Caki2 (cell line): ENCODE measurements at places on chromosomes 4 and X.

GRCh38 chrX:73940893-73941470 lies 363.0 kb upstream of the ZCCHC13 start:
- no peak for DNase-seq

DNA sequence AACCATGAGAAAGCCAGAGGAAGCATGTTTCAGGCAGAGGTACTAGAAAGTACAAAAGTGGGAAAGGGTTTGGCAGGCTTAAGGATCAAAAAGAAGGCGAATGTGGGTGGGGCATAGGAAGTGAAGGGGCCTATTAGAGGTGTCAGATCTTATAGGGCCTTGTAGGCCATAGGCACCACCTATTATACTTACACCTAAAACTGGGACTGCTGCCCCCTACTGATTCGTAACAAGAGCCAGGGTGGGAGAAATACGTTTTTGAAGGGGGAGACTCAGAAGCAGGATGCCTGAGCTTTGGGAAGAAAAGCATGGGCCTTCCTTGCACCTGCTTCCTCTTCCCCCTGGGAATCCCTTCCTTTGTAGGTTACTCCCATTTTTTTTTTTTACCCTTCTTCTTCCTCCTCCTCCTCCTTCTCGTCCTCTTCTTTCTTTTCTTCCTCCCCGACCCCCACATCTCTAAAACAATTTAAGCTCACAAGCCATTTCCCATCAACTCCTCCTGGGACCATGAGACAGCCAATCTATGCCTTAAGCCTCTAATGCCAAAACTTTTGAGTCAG lies 40.7 kb upstream of the GPC3 start:
- DNase-seq, result no peak

- DNase-seq, result no peak
These were observed 64.1 kb downstream of the TMA16 start for GRCh38 chr4:163558539-163559044.

- DNase-seq, result peak; percentile 66
These were observed 16.3 kb upstream of the ZNF827 start for GRCh38 chr4:145954924-145955339.

DNA sequence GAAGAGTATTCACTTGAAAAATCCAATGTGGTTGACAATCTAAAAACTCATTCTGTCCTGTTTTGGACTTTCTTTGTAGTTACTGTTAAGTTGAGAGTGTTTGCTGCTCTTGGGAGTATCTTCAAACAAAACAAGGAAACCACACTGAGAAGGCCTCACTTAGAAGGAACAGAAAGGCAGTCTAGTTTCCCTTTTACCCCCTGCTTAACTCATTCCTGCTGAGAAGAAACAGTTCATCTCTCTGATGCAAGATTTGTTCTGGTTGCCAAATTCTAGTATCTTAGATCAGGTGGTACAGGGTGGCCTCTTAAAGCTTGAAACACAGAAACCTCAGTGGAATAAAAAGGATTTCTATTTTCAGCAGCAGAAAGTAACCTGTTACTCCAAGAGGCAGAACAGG lies 41.4 kb downstream of the GUCY2F start:
- DNase-seq, result no peak

DNA sequence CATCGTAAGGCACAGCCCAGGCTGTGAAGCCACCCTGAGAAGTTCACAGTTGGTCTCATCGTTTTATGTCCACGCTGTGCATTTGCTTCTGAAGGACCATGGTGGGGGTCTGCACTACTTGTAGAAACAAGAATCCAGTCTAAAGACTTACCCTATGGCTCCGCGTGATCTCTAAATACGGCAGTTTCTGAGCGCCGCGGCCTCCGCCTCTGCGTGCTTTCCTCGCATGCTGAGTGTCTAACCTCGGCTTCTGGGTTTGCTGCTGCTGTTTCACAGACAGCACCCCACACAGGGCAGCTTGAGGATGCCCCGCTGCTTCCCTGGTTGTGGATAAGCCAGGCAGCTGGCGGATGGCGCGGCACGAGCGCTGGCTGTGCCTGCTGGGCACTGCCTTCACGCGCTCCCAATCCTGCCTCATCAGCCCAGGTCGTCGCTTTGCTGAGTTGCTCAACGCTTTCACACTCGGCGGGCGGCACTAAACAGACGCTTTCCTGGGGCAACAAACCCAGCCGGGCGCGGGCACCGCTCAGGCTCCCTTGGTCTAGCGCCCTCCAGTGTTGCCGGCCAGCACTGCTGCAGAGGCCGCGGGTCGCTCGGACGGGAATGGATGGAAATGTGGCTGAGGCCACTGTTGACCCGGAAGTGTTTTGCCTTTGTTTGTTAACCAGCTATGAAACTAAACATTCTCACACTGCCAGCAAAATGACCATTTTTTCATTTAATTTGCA lies 39.2 kb downstream of the FGFRL1 start:
- no peak for DNase-seq

DNA sequence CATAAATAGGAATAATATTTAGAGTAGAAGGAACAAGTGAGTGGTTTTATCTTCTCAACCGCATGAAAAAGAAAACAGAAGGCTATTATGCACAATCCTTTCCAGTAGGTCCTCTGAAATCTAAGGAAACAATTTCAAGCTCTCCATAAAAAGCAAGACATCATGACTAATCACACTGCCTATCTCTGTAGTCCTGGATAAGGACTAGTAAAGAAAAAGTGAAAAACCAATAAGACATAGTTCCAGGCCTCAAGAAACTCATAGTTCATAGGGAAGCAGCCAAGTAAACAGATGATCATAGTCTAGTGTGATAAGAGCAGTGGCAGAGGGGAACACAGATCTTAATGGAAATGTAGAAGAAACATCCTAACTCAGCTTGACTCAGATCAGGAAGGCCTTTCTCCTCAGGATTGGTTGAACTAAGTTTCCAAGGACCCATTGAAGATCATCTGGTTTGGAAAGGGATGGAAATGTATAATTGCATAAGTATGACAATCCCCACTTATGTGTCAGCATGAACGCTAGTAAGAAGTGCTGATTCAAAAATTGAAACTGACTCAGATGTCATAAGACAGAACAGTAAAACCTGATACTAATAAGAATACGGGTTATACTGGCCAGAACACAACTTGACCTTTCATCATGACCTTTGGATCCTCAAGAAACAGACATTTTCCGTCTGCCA lies 155.3 kb downstream of the GRIA3 start:
- no peak for DNase-seq

DNA sequence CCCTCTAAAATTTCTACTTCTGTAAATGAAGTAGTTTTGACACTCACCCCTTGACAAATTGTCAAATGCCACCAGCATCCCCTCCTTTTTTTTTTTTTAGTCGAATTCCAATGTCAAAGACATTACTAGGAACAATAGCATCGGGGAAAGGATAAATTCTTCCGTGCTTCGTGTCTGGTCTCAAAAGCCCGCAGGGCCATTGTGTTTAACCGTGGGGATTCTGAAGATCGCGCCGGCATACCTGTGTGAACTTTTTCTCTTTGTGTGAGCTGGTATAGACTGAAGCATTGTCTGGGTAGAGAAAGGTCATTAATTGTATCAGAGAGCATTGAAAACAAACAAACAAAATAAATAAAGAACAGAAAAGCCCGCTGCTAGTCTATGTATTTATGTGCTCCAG lies 313.9 kb downstream of the ASMT start:
- DNase-seq, result no peak
